ENCODE measurements at places on chromosomes 6 and 20. TPM values are rescaled to one million over a fixed set of nuclear protein-coding genes. Genes with fewer than 3 reads are reported as not detected.

Gene CLPSL2
- not detected for polyA plus RNA-seq

Gene GNMT
- polyA plus RNA-seq, result 119 TPM

Gene CALHM5
- 0.07 TPM for polyA plus RNA-seq

Gene CSNK2A1
- 17.0 TPM for polyA plus RNA-seq

Gene KCNK16
- polyA plus RNA-seq, result not detected
